SHP77 treated with DMSO at 0.1 percent for 48 hours (cell line): ENCODE measurements at places on chromosomes 11 and 22.

GRCh38 chr22:38270091-38270992 is 2.5 kb downstream of the TMEM184B start:
- DNase-seq = no peak

DNA sequence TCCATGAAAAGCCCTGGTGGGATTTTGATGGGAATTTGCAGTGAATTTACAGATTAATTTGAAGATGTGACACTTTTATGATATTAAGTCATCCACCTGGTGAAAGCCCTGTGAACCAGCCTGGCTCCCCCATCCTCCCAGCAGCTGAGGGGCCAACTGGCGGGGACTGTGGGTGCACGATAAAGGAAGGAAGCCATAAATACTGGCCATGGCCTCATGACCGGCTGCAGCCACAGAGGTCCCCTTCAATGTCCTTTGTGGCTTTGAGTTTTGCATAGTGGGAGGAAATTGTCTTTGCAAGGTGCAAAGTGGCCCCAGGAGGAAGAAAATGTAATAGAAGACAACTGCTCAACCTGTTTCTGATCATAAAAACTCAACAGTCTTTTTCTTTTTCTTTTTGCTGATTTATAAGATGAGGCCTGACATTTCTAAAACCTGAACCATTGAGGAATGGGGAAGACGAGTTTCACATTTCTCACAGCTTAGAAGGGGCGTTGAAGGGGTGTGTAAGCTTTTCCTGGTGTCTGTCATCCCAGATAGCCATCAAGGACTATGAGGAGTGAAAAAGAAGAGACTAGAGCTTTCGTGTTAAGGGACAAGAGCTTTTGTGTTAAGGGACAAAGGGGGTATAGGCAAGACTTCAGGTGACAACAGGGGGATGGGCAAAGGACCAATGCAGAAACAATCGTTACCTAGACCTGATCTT is 6.3 kb upstream of the NDUFV1 start:
- no peak for DNase-seq

- peak; percentile 40 for DNase-seq
Measured at GRCh38 chr11:46896719-46897406, 21.5 kb downstream of the LRP4 start.

DNA sequence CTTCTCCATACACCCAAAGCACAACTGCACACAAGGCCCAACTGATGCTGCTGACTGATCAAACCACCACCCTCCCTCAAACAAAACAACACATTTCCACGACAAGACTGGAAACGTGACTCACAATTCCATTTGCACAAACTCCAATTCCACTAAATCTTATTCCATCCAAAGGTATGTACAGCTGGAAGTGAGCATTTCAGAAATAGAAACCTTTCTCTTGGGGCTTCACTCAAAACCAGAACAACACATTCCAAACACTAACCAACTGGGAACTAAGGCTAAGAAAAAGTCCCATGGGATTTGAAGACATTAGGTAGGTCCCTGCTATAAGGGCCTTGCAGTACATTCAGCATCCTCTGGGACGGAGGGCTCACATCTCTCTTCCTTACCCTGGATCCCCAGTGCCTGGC is 19.6 kb downstream of the MORC2 start:
- no peak for DNase-seq

DNA sequence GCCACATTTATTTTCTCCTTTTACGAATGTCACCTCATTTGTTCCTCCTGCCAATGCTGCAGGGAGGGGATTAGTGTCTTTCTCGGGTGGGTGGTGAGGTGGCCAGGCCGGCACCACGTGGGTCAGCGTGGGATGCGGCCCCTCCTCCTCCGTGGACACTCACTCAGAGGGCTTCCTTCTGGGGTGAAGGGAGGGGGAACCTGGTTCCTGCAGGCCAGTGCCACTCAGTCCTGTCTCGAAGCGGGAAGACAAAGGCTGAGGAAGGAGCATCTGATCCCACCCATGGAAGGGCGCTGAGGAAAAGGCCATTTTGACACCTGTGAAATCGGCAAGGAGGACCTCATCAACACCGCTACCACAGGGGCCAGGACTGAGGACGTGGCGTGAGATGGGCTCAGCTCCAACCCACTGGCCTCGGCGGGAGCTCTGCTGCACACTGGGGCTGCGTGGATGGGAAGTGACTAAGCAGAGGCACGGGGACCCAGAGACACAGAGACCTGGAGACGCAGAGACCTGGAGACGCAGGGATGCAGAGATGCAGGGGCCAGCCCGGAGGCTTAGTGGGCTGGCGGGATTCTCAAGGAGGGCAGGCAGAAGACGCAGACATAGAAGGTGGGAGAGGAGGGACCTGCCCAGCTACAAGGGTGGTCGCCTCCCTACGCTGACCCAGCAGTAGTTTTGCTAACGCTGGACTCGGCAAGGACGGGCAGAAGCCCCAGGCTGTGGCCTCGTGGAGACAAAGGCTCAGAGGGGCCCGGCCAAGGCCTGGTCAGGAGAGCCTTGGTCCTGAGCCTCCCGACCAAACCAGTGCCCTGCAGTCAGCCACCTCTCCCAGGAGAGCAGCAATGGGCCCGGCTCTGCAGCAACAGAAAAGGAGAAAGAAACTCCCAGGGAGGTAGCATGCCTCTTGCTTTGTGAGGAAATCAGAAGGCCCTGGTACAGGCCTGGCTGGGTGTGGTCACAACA is 1071.2 kb downstream of the BRD1 start:
- DNase-seq = no peak

DNA sequence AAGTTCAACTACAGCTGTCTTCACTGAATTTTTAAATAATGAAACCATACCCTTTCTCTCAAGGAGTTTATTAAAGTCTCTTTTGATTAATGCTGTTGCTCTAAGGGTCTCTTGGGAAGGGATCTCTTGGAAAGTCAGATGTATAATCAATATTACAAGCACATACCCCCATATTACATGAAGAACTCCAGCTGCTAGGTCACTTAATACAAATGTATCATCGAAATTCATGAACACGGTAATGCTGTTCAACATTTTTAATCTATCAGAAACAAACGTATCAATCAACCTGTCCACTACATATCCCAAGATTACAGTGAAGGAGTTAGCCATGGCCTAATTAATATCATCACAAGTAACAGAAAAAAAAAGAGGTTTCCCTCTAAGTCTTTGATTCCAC is 383.2 kb upstream of the ARHGAP42 start:
- no peak for DNase-seq

DNA sequence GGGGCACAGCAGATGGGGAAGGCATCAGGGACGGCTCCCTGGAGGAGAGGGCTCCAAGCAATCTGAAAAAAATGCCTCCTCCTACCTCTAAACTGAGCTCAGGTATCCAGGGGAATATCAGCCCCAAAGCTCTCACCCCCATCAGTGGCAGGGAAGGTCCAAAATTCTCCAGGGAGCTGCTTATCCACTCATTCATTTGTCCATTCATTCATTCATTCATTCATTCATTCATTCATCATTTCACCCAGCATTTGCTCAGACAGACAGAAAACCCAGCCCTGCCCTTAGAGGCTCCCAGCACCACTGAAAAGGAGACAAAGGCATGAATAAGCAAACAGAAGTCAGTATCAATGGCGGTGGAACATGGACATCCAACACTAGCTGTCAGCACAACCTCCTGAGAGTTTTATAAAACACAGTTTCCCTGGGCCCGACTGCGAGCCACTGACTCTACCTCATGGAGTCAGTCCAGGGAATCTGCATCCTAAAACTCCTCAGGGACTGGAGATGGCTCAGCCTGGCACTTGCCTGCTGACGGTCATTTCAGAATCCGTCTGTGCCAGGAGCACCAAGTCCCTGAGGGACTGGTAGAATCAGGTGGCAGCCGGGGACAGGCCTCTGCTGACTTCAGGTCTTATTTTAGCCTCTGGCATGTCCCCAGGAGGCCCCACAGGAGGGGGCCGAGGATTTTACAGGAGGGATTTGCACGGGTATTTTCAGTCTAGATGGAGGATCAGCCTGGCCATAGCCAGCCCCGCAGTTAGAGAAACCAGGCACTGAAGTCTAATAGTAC is 164.6 kb downstream of the MN1 start:
- no peak for DNase-seq

DNA sequence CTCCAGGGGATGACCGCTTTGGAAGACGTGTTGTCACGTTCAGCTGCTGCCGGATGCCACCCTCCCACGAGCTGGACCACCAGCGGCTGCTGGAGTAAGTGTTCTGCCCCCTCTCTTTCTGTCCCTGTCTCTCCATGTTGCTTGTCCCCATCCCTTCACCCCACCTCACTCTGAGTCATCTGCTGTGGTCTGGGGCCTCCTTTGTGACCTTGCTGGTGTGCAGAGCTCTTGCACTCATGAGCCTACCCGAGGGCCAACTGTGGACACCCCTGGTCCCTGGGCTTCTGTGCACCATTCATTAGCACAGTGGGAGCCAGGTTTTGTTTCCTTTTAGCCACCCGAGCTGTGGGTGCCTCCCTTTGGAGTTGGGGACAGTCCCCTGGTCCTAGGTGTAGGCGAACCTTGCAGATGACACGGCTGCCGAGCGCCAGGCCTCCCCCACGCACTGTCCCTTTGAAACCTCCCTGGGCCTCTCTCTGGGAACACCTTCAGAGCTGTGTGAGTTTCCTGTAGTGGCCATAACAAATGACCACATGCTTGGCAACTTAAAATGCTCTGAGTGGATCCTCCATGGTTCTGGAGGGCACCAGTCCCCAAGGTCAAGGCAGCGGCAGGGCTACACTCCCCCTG is 49.8 kb downstream of the ARHGAP8 start:
- DNase-seq = no peak

- DNase-seq = no peak
Measured at GRCh38 chr22:27409299-27409698, 392.3 kb downstream of the MN1 start.

- no peak for DNase-seq
Measured at GRCh38 chr11:81570669-81571068, 1163.0 kb downstream of the FAM181B start.

DNA sequence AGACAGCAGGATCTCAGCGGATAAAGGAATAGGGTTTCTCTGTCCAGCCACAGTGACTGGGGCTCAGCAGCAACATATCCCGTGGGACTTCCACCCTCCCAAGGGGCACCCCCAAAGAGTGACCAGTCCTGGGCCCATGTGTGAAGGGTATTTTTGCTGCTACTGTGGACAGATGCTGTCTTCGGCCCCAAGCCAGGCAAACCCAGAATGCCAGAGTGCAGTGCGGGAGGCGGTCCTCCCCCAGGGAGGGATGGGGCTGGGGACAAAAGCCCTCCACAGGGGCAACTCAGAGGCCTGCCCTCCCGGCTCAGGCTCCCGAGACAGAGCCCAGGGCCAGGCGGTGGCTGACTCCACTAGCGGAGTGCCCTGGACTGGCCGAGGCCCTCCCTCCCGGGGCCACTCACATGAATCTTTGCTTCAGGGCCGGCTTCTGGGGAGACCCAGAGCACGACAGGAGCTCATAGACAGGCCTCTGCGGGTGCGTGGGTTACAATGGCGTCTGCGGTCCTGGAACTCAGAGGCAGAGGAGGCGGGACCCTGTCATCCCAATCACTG is 34.7 kb upstream of the WNT7B start:
- DNase-seq = no peak

DNA sequence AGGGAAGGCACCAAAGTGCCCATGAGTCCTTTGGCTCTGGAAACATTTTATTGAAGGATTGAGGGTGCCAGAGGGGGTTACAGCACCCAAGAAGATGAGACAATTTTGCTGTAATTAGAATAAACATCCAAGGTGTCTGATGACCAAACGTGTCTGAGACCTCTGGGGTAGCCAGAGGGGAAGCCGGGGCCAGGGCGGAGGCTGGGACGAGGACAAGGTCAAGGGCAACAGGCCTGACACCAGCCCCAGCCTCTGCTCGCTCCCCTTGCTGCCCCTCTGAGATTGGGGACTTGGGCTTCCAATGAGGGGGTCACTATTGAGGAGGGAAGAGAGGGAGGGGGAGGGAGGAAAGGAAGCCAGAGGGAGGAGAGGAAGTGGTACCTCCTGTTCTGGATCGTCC is 25.6 kb downstream of the TMPRSS6 start:
- DNase-seq = no peak

GRCh38 chr22:49693416-49693815 is 134.3 kb downstream of the BRD1 start:
- no peak for DNase-seq
